ENCODE measurements at places on chromosomes 6 and 20.

- DNase-seq, result no peak
Observed at GRCh38 chr6:72322771-72323170, 299.1 kb upstream of the KCNQ5 start.

DNA sequence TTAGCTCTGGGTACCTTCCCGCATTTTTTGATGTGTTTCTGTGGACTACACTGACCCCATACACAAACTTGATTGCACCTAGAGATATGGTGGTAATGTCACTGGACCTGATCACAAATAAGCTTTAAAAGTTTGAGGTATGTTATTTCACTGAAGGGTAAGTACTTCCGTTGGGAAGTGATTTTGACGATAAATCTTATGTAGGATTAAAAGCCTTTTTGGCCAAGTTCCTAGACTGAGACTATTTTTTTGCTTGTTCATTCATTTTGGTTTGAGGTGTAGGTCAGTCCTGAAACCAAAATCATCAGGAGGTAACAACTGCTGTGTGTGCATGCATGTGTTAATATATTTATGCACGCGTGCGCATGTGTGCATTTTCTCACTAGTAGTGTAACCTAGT is 336.3 kb downstream of the TFAP2A start:
- DNase-seq, result no peak

- DNase-seq, result no peak
Observed at GRCh38 chr20:10497791-10498190, 62.7 kb downstream of the SLX4IP start.

GRCh38 chr6:4636881-4637224 is 139.4 kb upstream of the CDYL start:
- DNase-seq, result peak; percentile 31

DNA sequence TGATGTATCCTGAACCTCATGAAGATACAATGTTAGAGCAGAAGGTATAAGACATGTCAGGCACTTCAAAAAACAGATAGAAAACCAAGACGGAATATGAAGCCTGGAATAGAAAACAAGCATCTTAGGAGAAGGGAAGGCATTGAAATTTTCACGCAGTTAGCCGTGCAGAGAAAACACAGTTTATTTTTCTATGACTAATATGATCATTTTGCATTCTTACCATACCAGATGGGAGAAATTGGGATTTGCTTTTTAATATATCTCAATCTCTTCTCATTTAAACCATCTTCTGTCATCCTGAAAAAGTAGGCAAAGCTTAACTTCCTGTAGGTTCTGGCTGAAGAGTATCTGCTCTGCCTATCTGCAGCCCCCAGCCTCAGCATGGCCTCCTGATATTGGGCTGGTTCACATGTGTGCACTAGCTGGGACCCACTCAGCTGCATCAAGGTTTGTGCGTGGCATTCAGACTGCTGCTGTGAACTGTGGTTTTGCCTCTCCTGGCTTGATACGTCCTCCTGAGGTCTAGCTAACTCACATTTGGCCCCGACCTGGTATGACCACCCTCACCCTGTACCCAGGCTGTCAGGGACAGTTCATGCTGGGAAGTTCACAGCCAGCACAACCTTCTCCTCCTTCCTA is 392.5 kb upstream of the SASH1 start:
- DNase-seq, result no peak

DNA sequence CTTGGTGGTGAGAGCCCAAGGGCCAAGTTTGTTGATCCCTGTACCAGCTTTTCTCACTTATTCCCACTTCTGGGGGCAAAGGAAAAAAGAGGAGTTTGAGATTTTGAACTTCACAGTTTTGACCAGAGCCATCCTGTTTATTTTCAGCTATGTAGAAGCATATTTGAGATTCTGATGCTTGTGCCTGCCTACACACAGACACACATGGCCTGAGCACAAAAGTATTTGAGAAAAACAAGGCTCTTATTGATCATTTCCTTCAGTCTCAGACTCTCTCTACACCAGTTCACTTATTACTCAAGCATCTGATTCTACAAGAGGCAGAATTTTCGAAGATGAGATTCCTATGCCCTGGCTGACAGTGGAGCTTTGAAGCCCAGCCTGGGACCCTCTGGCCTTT is 100.7 kb downstream of the TCP11 start:
- DNase-seq, result no peak

DNA sequence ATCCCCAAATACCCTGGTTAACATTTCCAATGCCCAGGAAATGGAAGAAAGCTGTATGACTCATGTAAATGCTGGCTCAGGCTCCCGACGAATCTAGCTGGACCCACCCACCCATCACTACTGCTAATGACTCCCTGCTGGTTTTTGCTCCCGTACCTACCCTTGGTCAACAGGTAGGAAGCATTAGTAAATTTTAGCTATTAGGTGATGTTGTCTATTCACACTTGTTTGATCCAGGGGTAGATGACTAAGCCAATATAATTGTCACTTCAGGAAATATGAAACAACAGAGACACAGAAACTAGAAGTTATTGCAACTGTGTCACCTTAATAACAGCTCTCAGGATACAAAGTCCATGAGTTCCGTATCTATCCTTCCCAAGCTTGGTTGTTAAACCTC is 94.4 kb upstream of the BEND6 start:
- DNase-seq, result no peak

GRCh38 chr6:149129371-149130077 is 188.0 kb upstream of the TAB2 start:
- no peak for DNase-seq
